KBM-7 (cell line): ENCODE measurements at places on chromosomes 6 and 20.

DNA sequence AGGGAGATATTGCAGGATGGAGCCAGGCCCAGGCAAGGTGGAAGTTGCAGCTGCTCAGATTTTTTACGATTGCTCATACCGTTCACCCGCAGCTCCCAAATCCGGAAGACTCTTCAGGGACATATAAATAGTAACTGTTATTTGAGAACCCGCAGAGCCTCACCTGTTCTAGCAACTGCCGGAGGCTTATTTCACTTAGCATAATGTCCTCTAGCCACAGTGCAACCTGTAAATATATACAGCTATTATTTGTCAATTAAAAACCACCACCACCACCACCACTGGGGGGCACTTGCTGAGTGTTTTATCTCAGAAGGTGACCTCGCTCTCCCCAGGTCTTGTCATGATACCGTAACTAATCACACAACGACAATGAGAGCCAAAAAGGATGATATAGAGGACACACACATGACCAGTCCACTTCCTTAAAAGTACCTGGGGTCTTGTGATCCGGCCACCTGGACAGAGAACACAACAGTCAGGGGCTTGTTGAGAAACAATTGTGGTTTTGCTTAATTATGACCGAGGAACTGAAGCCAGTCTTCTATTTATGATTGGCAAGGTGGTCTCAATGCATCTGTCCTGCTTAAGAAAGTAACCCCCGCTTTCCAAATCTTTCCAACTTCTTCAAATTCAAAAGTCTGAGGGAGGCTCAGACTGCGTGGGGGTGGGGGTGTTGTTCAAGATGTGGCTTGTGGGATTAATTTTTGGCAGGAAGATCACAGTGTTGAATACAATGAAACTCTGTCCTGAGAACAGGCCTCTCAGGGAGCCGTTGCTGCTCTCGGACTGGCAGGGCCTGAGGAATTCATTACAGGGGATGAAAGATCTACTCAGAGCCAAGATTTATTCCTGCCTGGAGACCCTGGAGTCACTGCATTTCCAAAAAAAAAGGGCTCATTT is 107.7 kb upstream of the PRND start:
- peak; percentile 58 for DNase-seq

GRCh38 chr20:4243071-4243470 is 227.7 kb upstream of the RNF24 start:
- no peak for DNase-seq

- no peak for DNase-seq
Measured at GRCh38 chr6:13469693-13470092, 17.7 kb downstream of the GFOD1 start.

- DNase-seq = no peak
Measured at GRCh38 chr6:157769776-157770426, 53.1 kb upstream of the SNX9 start.

DNA sequence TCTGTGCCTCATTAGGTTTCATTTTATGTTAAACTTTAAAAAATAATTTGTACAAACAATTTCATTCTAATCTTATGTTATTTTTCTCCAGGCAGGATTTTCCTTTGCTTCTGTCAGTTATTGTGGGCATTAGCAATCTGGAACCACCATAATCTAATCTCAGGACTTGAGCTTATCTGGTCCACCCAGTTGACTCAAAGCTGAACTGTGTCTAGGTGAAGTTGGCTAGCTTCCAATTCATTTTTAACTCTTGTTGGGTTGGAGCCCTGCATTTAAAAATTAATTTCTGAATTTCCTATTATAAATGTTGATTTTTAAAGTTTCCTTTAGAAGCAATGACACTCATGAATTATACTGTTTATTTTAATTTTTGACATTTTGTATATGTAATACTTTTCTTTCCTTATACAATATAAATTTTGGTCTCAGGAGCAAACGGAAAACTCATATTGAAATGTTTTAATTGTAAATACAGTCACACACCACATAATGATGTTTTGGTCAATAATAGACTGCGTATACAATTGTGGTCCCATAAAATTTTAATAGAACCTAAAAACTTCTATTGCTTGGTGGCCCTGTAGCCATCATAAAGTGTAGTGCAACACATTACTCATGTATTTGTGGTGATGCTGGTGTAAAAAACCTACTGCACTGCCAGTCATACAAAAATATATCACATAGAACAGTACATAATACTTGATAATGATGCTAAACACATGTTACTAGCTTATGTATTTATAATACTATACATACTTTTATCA is 121.3 kb downstream of the CLVS2 start:
- no peak for DNase-seq
